ENCODE measurements at places on chromosomes 16 and 17.

- no peak overlapping the region for H3K4me3 ChIP-seq
- H3K27ac ChIP-seq = no peak overlapping the region
- H3K4me1 ChIP-seq = no peaks in the 10 kb centered on the region
- H3K36me3 ChIP-seq = no peaks in the 10 kb centered on the region
- no peaks in the 10 kb centered on the region for H3K27me3 ChIP-seq
- no peak for DNase-seq
Observed at GRCh38 chr16:69509125-69509524, 56.6 kb upstream of the NFAT5 start.

GRCh38 chr17:75551266-75551665 is 25.8 kb downstream of the LLGL2 start:
- DNase-seq = no peak
- no peak overlapping the region for H3K27ac ChIP-seq
- H3K36me3 ChIP-seq = no peaks in the 10 kb centered on the region

DNA sequence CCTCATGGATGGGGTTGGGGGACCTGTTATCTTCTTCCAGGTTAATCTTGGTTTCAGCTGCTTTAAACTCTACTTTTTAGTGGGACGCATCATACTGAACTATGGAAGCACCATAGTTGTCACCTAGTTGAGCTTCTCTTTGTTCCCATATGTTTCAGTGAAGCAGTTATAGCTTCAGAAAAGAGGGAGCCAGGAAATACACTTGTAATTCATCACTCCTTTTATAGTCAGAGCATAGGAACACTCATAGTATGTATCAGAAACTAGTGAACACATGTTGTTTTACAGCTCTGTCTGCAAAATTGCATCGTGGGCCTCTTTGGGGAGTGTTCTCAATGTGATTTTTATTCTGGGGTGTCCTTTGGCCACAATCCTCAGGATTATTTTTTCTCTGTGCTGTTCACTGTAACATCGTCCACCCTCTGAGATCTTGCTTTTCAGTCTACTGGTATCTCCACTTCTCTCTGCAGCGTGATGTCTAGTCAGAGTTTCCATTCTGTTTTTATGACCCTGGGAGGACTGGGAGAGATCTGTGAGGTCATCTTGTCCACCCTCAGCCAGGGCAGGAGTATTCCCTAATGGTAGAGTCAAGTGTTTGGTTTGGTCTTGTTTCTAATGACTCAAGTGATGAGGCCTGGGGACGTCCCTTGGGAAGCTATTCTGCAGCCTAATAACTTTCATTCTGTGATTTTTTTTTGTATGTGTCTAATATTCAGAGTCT is 585.4 kb downstream of the WWOX start:
- peak; percentile 74 for DNase-seq
- peaks cover 28% of the 10 kb centered on the region for H3K4me1 ChIP-seq
- H3K27ac ChIP-seq = peak overlapping the region; percentile 60
- H3K4me3 ChIP-seq = no peak overlapping the region

DNA sequence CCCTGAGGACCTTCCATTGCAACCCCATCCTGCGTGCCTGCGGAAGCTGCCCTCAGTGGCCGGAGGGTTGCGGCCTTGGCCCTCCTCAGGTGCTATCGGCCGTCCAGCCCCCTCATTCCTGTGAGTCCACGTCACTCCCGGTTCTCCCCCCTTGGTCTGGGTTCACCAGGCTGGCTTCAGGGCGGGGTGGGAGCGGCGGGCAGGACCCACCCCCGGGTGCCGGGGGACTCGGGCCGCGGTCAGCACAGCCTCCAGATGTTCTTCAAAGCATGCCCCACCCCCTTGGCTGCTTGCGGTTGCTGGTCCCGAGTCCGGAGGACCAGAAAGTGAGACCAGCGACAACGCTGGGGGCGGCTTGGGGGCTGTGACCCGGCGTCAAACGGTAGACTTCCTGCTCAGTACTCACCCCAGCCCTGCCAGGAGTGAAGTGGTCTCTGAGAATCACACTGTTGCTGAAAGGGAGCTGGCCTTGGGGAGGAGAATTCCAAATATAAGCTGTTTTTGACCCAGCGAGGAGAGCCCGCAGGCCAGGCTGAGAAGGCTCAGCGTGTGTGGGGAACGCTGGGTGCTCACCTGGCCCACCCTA is 4.5 kb downstream of the ZNF469 start:
- peak overlapping the region; percentile 68 for H3K27ac ChIP-seq
- peaks cover 17% of the 10 kb centered on the region for H3K27me3 ChIP-seq
- no peak for DNase-seq
- H3K4me1 ChIP-seq = peaks cover 24% of the 10 kb centered on the region

DNA sequence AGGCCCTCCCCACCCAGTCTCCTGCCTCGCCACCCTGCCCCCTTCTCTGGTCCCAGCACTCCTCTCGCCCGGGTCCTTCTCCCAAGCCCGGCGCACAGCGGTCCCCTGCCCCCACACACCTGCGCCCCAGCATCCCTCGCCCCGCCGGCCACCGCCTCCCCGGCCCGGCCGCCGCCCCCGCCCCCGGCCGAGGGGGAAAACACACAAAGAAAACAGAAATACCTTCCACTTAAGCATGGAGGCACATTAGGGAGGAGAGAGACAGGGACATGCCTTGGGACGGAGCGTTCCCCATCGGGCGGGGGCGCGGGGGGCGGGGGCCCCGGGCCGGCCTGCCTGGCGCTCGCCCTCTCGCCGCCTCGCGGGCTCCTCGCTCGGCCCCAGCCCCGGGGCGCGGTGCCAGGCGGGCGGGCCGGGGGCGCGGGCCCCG is 326 bp downstream of the SRCIN1 start:
- H3K4me3 ChIP-seq = peak overlapping the region; percentile 57
- H3K4me1 ChIP-seq = peaks cover 40% of the 10 kb centered on the region
- no peak overlapping the region for H3K27ac ChIP-seq
- no peak for DNase-seq
- H3K36me3 ChIP-seq = no peaks in the 10 kb centered on the region

DNA sequence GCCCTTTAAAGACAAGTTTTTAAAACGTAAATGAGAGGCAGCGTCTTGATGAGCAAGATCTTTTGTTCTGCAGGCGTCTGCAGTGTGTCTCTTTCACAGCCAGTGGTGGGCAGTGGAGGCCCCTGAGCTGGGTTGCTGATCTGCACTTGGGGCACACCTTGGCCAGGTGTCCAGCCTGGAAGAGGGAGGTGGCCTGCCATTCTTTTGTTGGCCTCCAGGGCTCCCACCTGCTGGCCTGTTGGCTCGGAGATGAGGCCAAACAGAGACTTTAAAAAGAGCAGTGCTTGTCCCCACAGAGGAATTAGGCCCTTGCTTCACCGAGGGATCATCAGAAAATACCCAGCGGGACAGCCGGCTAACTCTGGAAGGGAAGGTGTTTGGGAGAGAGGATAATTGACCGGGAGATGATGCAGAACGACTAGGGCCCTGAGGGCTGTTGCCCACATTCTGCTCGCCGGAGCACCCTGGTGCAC is 145.9 kb upstream of the PLCG2 start:
- H3K4me3 ChIP-seq = no peak overlapping the region
- no peak for DNase-seq

DNA sequence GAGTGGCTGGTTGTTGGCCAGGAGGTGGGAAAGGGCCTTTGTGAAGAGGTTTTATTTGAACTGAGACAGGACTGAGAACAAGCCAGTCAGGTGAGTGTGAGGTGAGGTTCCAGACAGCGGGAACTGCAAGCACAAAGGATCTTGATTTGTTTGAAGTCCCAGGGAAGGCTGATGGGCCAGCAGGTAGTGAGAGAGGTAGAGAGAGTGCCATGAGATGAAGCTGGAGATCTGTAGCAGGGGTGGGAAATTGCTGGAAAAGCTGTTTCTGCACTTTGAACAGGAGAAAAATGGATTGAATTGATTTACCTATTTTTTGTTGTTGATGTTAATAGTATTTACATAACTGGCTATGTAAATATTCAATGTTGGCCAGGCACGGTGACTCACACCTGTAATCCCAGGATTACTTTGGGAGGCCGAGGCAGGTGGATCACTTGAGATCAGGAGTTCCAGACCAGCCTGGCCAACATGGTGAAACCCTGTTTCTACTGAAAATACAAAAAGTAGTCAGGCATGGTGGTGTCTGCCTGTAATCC is 7.7 kb upstream of the DCTPP1 start:
- no peak overlapping the region for H3K27ac ChIP-seq
- no peak overlapping the region for H3K4me3 ChIP-seq
- H3K36me3 ChIP-seq = no peaks in the 10 kb centered on the region
- DNase-seq = no peak
- H3K27me3 ChIP-seq = no peaks in the 10 kb centered on the region

- H3K4me1 ChIP-seq = no peaks in the 10 kb centered on the region
Observed at GRCh38 chr17:63573634-63574033, 23.4 kb downstream of the DCAF7 start.

GRCh38 chr17:74937064-74938051 is 1.7 kb downstream of the OTOP3 start:
- no peaks in the 10 kb centered on the region for H3K4me1 ChIP-seq
- H3K4me3 ChIP-seq = no peak overlapping the region
- no peak for DNase-seq

- H3K4me3 ChIP-seq = peak within 1 kb of the TSS; percentile 64
- H3K36me3 ChIP-seq = no peaks in the 10 kb centered on the region
- H3K27me3 ChIP-seq = no peaks in the 10 kb centered on the region
Observed at GRCh38 chr17:32876417-32877163, at the start of gene MYO1D. MYO1D (minus strand) TSS chr17:32877124; CDS start chr17:32876872, 252 bp downstream.

DNA sequence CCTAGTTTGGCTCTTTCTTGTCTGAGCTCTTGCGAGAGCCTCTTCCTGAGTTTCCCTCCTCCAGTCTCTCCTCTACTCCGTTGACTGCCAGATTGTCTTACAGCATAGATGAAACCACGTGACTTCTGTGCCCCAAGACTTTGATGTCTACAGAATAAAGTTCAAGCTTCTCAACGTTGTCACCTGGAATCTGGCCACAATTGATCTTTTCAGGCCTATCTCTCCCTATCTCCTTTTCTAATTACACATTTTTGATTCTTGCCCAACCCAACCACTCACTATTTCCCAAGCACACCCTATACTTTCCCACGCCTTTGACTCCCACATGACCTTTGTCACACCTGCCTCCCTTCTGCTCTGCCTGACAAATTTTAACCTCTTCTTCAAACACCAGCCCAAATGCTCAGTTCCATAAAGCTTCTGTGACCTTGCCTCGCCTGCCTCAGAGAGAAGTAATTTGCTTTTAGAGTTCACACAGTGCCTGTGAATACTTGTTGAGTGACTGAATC is 52.4 kb upstream of the PMFBP1 start:
- H3K27ac ChIP-seq = no peak overlapping the region
- H3K4me1 ChIP-seq = no peaks in the 10 kb centered on the region
- DNase-seq = no peak
- H3K4me3 ChIP-seq = no peak overlapping the region

GRCh38 chr17:16040710-16041251 is 41.2 kb downstream of the TTC19 start:
- no peak overlapping the region for H3K27ac ChIP-seq
- no peaks in the 10 kb centered on the region for H3K27me3 ChIP-seq
- H3K36me3 ChIP-seq = peaks cover 76% of the 10 kb centered on the region
- H3K4me3 ChIP-seq = no peak overlapping the region
- no peaks in the 10 kb centered on the region for H3K4me1 ChIP-seq

DNA sequence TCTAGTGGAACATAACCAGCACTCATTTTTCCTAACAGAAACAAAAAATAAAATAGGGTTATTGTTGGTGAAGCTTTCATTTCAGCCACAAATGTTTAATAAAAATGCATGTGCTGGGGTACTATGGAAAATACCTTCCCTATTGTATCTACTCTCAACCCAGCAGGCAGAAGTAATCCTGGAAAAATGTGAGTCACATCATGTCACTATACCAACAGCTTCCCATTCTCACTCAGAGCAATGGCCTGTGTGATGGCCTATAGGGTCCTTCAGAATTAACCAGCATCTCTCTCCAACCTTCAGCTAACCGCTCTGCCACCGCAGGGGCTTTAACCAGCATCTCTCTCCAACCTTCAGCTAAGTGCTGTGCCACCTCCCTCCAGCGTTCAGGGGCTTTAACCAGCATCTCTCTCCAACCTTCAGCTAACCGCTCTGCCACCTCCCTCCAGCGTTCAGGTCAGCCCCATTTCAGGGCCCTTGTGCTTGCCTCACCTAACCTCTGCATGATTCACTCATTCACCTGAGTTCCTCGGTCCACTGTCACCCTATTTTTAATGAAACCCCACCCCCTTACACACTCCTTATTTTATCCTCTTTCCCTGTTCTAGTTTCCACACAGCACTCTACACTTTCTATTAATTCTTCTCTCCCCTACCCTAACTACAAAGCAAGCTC is 34.0 kb downstream of the UBE2G1 start:
- no peak overlapping the region for H3K27ac ChIP-seq
- H3K4me1 ChIP-seq = peaks cover 28% of the 10 kb centered on the region

DNA sequence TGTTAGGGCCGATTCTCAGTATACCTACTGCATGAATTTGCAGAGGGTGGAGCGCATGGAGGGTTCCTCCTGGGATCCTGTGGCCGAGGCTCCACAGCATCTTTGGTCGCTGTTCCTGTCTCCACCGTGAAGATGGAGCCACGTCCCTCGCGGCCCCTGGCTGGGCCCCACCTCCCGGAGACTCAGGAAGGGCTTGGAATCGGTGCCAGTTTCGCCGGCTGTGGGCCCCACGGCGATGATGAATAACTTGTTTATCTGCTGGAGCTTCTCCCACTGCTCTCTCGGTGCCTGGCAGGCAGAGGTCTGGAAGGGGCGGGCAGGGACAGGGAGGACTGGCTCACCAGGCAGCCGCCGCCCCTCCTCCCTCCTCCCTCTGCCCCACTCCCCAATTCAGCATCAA is 8.1 kb downstream of the SLC5A11 start:
- peaks cover 4% of the 10 kb centered on the region for H3K27me3 ChIP-seq
- no peaks in the 10 kb centered on the region for H3K36me3 ChIP-seq
- no peak overlapping the region for H3K27ac ChIP-seq
- H3K4me3 ChIP-seq = no peak overlapping the region

GRCh38 chr16:10629592-10629963 is 49.2 kb upstream of the EMP2 start:
- DNase-seq = no peak
- H3K27ac ChIP-seq = no peak overlapping the region
- H3K4me3 ChIP-seq = no peak overlapping the region
- H3K36me3 ChIP-seq = no peaks in the 10 kb centered on the region
- no peaks in the 10 kb centered on the region for H3K4me1 ChIP-seq

DNA sequence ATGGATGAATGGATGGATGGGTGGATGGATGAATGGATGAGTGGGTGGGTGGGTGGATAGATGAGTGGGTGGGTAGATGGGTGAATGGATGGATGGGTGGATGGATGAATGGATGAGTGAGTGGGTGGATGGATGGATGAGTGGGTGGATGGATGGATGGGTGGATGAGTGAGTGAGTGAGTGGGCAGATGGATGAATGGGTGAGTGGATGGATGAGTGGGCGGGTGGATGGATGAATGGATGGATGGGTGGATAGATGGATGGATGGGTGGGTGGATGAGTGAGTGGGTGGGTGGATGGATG is 6.4 kb upstream of the KATNB1 start:
- no peak for DNase-seq
- H3K27me3 ChIP-seq = no peaks in the 10 kb centered on the region
- H3K36me3 ChIP-seq = no peaks in the 10 kb centered on the region
- no peak overlapping the region for H3K27ac ChIP-seq
- no peak overlapping the region for H3K4me3 ChIP-seq

DNA sequence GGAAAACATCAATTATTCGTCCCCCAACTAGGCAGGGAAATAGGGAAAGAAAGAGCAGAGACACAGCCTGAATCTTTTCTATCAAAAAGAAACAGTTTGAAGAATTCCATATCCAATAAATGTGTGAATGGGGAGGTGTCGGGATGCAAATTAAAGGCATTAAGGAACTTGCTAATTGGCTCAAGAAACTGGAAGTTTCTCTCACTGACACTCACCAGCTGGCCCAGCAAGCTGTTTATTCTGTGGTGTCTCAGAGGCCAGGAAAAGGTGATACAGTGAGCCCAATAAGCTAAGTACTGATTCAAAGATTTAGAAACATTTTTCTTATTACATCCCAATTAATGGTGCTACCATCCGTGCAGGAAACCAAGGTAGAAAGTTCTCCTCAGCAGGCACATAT is 104.4 kb upstream of the CLEC3A start:
- no peaks in the 10 kb centered on the region for H3K36me3 ChIP-seq
- H3K27ac ChIP-seq = peak overlapping the region; percentile 35
- no peak overlapping the region for H3K4me3 ChIP-seq
- H3K4me1 ChIP-seq = peaks cover 25% of the 10 kb centered on the region
- H3K27me3 ChIP-seq = no peaks in the 10 kb centered on the region

All from tibial artery (tissue), 4 donors.